ENCODE measurements at places on chromosomes 1 and 21.

GRCh38 chr1:83701355-83701754 is 297.6 kb downstream of the TTLL7 start:
- DNase-seq, result no peak

DNA sequence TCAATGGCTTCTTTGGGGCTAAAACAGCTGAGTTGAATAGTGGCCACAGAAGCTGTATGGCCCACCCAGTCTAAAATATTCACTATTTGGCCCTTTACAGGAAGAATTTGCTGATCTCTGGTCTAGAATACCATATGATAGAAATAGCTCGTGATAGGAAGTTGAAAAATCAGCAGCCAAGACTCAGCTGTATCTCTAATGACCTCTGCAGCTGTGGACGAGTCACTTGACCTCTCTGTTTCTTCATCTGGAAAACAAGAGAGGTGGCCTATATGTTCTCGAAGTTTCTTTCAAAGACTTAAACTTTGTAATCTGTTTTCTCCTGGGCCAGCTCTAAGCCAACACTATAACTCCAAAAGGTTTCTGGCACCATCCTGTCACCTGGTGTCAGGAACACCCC is 129.2 kb downstream of the ZBTB18 start:
- DNase-seq, result no peak

DNA sequence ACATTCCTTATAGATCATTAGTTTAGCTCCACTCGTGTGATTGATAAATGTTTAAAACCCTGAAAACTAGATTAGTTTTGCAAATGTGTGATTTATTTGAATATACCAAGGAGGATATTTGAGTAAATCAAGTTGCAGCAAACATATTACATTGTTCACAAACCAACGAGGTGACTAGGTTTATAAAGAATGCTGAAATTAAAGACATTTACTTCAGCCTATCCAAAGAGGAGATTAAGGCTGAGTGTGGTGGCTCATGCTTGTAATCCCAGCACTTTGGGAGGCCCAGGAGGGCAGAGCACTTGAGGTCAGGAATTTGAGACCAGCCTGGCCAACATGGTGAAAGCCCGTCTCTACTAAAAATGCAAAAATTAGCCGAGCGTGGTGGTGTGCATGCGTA is 34.1 kb downstream of the VTCN1 start:
- no peak for DNase-seq

DNA sequence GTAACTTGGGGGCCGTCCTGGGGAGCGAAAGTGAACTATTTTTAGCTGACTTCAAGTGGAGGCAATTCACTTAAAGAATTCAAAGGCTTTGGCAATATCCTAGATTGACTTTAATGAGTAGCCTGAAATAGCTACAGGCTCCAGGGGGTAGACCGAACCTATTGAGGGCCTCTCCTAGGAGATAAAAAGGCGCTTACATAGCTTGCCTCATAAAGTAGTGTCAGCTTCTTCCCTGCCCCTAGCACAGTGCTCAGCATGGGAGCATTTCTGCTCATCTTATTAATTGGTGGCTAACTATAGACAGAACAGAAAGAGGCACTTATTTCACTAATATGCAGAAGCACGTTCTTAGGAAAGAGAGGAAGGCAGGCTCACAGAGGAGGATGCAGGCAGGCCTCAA is 12.3 kb upstream of the CTNNBIP1 start:
- no peak for DNase-seq

DNA sequence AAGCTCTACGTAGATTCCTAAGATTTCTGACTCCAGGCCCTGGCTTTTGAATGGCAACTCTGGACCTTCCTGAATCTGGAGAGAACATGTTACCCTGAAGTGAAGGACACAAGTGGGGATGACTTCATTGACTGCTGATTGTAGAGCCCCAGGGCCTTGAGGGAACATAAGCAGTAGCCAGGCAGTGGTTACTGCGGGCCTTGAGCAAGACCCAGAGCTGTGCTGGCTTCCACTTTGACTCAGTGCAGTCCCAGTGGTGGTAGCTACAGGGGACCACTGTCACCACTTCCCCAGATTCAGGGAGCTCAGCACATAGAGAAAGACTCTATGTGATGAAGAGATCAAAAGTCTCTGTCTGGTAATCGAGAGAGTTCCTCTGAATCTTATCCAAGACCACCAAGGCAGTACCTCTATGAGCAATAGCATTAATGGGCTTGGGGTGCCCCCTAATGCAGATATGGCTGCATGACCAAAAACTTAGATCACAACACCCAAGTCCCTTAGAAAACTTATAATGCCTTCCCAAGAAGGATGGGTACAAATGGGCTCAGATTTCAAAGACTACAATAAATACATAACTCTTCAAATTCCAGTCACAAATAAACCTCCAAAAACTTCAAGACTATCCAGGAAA is 1278.3 kb downstream of the AMY1C start:
- no peak for DNase-seq

DNA sequence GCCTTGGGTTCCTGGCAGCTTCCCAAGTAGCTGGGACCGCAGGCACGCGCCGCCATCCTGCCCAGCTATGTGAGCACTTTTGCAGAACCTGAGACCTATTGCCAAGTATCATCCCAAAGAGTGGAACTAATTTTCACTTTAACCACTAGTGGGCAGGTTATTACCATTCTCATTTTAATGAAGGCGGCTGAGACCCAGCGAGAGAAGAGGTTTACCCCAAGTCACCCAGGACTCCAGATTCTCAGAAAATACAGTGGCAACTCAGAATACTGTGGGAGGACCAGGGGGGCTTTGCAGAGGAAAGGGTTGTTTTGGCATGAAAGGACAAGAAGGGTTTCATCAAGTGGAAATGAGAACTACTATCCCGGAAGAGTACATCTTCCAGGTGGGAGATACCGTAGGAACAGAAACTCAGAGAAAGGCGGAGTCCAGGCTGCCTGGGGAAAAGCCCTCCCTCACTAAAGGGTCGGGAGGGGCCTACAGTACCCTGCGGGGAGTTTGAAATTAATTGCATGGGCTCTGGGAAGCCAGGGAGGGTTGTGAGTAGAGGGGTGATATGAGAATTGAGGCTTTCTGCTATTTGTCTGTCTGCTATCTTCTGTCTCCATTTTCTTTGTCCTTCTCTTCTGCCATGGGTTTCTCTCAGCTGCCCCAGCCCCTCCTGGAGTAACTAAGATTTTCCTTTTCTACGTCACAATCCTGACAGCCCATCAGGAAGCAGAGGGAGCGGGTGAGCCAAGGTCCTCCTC is 7.2 kb upstream of the SEMA4A start:
- DNase-seq, result peak; percentile 89

DNA sequence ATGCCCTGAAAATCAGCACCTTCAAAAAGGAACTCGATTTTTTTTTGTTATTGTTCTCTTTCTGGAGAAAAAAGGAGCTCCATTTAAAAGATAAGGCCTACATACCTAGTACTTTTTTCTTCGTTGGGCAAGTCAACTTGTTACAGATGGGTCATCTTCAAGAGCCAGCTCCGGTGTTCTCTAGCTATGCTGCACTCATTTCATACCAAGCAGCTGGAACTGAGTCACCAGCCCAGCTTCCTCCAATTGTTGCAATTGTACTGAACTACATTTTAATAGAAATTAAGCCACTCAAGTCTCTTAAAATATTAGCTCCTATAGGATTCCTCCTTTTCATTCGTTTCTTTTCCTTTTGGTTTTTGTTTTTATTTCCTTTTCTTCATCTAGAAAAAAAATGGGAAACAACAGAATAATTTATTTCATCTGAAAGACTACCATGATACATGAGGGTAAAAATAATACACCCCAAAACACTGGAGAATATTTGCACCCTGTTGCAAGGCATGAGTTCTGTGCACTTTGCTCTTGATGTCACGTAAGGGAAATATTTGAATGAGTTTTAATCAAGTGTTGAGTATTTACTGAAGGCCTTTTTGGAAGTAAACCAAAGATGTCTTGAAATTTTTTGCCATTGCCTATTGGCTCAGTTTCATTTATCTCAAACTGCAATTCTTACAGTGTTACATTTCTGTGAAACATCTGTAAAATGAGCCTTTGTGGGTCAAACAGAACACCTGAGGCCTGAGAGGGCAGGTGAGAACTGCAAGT is 60.5 kb downstream of the CLIC4 start:
- DNase-seq, result no peak

GRCh38 chr21:34693192-34693810 is 24.5 kb downstream of the CLIC6 start:
- DNase-seq, result peak; percentile 59

GRCh38 chr1:109740615-109741373 is at the start of gene GSTM3:
GSTM3 (minus strand) TSS chr1:109741038; CDS start chr1:109740287, 751 bp downstream.
- DNase-seq, result peak; percentile 36

- DNase-seq, result no peak
Observed at GRCh38 chr1:205493241-205494085, 11.0 kb upstream of the CDK18 start.

GRCh38 chr1:27521861-27522431 is 32.0 kb upstream of the WASF2 start:
- DNase-seq, result no peak

DNA sequence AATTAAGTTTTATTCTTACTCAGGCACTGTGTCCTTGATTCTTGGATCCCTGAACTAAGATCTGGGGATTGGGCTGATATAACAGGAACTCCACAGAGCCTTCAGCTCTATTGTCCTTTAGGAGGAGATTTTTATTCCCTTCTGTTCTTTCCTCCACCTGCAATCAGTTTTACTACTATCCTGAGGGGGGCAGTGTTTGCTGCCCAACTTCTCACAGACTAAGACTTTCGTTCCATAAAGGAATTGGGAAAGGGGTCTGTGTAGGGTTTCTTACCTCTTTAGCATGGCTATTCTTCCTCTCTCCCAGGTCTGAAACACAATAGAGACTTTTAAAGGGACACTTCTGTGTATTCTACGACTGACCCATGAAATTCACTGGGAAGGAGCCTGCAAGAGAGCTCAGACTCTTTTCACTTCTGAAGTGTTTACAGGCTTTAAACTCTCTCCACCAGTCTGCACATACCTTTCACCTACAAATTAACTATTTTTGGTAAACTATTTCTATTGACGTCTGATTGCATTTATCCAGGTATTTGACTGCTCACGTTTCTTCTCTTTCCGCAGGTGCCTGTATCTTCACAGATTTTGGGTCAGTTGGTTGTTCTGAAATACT is 103.3 kb upstream of the DEPDC1 start:
- DNase-seq, result peak; percentile 46

DNA sequence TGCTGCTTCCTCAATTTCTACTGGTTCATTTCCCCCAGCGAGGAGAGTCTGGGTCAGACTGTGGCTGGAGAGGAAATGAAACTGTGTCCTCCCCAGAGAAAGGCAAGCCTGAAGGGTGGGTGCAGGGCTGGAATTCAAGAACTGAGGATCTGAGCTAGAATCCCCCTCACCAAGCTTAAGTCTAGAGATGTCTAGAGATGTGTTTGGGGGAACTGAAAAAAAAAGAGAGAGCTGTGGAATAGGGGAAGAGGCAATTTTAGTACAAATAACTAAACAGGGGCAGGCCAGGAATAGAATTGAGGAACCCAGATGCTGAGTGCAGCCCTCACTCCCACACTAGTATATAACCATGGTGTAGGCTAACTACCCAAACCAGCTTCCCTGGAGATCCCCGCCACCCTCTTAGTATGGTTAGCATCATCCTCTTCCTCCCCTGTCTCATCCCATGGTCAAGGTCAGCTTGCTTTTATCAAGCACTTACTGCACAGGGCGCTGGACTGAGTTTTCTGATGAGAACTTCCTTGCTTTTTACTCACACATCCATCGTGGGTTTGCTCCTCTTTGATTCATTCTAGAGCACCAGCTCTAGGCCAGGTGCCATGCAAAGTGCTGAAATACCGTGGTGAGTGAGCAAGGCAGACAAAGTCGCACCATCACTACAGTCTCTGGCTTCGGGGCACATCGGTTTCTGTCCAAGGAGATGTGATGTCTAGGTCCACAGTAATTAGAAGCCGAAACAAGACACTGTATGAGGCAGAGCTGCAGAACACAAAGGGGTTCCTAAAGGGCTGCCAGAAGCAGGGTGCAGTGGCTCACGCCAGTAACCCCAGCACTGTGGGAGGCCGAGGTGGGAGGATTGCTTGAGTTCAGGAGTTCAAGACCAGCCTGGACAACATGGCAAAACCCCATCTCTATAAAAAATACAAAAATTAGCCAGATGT is 112.9 kb upstream of the IPO9 start:
- no peak for DNase-seq

GRCh38 chr1:219664310-219665029 is 51.6 kb upstream of the ZC3H11B start:
- DNase-seq, result no peak

DNA sequence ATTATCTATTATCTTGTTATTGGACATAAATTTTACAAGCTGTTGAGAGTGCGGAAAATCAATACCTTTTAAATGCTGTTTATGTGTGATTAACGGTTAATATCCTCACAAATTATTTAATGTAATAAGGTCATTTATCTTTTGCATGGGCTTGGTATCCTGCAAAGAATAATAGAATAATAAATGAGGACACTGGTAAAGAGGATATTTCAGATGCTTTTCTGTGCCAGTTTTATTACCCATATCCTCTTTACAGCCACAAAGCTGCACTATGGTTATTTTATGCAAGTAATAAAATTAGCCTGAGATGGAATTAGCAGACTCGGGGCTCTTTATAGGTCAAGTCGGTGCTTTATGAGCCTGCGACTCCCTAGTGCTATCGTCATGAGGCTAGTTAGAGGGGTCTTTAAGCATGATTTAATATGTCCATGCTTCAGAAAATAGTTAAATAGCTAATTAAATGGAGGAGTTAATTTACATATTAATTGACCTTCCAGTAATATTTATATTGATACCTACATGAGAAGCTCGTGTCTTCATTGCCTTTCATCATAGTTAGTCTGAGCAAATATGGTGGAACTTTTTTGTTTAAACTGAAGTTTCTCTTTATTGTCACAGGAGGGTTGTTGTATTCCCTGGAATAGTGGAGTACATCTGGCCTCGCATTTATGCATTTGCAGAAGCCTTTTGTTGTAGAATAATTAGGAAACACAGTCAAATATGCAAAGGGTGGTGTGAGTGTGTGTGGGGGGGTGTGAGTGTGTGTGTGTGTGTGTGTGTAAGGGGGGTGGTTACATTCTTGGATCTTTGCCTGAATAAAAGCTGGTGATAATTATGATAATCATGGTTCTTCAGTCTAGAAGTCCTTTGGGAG is 120.3 kb downstream of the ATG4C start:
- peak; percentile 88 for DNase-seq

- DNase-seq, result no peak
Observed at GRCh38 chr1:8661185-8662110, 156.0 kb downstream of the RERE start.

DNA sequence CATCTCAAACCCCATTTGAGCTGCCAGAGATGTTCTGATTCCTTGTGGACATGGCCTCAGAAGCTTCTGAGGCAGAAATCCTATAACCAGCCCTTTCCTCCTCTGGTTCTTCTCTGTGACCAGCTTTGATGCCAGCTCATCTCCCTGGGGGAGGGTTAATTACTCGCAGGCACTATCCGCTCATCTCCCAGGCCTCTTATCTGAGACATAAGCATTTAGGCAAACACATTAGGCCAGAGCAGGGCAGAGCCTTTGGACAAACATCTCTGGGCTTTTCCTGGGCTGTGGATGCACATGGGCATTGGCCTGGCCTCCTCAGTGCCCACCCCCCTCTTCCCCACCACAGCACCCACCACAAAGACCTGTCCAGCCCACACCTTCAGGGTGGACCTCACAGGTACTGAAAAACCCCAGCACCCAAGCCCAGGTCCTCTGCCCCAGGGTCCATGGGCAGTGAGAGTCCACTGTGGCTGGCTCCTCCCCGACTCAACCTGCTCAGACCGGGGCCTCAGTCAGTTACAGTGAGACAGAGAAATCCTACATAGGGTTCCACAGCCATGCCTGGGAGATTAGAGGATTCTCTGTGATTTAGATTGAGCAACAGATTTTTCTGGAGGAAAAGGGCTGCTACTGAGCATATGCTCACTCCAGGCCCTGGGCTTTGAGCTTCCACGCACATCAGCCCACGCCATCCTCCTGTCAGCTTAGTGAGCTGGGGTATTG is 26.9 kb downstream of the IGSF21 start:
- DNase-seq, result peak; percentile 38

- peak; percentile 4 for DNase-seq
Observed at GRCh38 chr1:228515200-228515834, 28.1 kb downstream of the RNF187 start.

Data from NCI-H1105 treated with DMSO at 0.1 percent for 48 hours (cell line).